ENCODE measurements at places on chromosomes 11 and 22.

- no peak for DNase-seq
Measured at GRCh38 chr11:44747316-44747715, 20.6 kb downstream of the TSPAN18 start.

DNA sequence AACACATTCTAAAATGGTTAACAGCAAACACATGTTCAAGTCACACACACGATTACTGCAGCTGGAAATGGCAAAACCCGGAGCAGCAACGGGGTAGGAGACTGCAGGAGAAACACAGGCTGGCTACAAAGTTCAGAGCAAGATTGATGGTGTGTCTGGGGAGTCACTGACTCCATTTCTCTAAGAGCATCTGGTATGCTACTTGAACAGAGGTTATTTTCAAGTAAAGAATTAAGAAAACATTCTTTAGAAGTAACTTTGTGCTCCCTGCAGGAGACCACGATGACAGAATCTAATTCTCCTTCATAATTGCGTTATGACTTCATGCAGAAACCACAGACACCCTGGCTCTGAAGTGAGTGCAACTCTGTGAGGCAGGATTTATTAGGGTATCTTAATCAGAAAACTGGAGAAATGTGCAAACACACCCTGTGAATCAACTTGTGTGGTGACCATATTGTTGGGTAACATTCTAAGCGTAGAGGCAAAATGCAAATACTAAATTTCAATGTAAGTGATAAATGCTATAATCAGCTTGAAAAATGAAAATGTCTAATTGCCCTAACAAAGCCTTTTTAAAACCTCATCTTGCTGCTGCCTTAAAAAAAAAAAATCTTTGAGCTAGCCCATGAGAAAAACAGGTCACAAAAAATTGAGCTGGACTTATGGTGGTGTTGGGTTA, 303.0 kb downstream of the CADM1 start:
- no peak for DNase-seq

GRCh38 chr11:69397732-69398131, 83.7 kb upstream of the LINC01488 start:
- no peak for DNase-seq

- DNase-seq: no peak
Measured at GRCh38 chr11:36222831-36223635, 66.2 kb downstream of the COMMD9 start.

DNA sequence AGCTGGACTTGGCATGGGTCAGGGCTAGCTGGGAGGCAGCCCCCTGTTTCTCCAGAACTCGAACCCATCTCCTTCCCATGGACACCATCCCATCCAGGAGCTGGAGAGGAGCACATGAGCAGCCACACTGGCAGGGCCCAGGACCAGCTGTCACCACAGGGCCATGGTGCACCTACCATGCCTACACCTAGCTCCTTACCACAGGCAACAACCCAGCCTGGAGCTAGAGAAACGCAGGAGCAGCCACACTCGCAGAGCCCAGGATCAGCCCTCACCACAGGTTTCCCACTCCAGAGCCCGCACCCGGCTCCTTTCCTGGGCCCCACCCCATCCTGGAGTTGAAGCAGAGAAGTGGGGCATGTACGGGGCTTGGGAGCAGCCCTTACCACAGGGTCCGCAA, 50.2 kb downstream of the GAB4 start:
- DNase-seq: no peak

DNA sequence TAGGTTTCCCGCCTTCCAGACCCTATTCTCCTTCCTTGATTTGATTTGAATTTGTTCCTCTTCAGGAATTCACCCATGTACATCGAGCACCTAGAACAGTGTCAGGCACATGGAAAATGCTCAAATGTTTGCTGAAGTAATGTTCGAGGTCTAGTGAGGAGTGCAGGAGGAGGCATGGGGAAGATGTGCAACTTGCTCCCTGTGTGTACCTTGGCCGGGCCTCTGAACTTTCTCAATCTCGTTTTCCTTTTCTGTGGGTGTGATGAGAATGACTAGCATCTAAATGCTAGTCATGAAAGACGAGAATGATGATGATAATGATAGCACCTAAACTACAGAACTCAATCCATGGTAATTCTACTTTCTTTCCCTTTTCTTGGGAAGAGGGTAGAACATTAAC, 279.1 kb upstream of the PLET1 start:
- DNase-seq: no peak

GRCh38 chr22:46996595-46997310, 234.3 kb downstream of the TBC1D22A start:
- no peak for DNase-seq

- DNase-seq: no peak
Measured at GRCh38 chr11:107009190-107009589, 9.1 kb downstream of the GUCY1A2 start.

- DNase-seq: no peak
Measured at GRCh38 chr22:42682113-42682851, 33.1 kb upstream of the CYB5R3 start.

GRCh38 chr22:20641198-20641892, 132.6 kb upstream of the SERPIND1 start:
- DNase-seq: no peak

DNA sequence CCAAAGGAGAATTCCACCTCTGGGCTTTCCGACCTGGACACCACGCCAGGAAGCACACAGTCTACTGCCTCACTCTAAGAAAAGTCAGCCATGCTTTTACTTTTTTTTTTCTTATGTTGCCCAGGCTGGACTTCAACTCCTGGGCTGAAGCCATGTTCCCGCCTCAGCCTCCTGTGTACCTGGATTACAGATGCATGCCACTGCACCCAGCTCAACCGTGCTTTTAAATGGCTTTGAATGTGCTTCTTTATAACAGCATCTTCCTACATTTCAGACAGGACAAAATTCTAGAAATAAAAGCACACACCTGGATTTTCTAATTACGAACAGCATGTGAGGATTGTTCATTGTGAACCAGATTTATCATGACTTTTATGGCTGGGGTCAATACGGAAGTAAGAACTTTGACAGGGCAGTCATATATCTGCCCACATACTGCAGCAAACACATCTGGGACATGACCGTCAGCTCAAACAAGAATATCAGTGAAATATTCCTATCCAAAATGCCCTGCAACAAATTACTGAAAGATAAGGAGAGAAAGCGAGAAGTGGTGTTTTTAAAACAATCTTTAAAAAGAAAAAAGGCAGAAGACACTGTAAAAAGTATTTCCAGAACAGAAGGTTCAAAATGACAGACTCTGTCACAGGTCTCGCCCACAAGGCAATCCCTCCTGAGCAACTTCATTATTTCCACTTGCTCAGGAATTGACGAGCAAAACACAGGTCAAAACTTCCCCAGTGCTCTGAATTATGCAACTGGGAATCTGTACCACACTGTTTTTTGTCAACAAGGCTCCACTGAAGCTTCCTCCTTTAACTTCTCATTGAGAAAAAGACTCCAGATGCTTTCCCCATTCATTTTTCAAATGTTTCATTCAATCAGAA, 42.1 kb downstream of the PACSIN2 start:
- no peak for DNase-seq

DNA sequence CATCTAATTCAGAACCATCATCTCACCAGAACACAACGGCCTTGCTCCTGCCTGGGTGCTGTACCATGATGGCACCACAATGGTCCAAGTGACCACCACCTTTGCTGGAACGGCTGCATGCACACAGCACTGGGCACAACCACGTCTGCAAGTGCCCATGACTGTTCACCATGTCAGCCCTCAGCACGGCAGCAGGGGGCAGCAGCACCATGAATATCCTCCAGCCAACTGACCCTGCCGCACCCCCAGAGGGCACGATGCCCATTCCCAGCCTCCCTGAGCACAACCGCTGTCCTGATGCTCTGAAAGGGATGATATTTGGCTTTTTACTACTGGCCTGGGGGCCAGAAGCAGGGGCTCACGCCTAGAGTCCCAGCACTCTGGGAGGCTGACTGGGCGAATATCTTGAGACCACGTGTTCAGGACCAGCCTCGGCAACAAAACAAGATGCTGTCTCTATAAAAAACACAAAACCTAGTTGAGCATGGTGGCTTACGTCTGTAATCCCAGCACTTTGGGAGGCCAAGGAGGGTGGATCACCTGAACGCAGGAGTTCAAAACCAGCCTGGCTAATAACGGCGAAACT, 25.7 kb downstream of the DRD4 start:
- no peak for DNase-seq

DNA sequence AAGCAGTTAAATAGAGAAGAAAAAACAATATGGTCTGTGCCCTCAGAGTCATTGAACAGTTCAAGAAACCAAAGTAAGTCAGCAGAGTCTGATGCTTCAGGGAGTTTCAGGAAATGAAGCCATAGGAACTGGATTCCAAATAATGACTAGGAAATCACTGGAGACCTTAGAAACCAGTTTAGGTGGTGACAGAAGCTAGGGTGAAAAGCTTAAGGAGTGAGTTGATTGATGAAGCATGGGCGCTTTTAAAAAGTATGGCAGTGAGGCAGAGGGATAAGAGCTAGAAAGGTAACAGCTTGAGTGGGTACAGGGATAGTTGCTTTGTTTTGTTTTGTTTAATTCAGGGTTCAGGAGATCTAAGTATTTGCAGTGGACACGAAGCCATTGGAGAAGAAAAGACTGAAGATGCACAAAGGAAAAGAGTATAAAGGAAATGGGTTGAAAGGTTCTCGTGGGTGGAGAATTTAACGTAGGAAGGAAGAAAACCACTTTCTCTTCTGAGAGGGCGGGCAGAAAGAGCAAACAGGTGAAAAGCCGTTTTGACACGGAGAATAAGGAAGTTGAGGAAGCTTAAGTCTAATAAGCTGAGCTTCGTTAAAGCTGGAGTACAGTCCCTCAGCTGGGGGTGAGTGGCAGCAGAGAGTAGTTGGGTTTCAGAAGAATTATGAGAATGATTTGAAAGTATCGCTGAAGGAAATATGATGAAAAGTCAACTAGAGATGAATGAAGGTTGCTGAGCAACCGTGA, 14.8 kb downstream of the SGSM3 start:
- DNase-seq: no peak

DNA sequence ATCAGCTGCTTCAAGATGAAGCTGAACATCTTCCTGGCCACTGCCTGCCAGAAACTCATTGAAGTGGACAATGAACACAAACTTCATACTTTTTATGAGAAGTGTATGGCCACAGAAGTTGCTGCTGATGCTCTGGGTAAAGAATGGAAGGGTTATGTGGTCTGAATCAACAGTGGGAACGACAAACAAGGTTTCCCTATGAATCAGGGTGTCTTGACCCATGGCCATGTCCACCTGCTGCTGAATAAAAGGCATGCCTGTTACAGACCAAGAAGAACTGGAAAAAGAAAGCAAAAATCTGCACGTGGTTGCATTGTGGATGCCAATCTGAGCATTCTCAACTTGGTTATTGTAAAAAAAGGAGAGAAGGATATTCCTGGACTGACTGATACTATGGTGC, 22.2 kb upstream of the BIRC3 start:
- no peak for DNase-seq

GRCh38 chr11:518463-519202, 11.6 kb upstream of the RNH1 start:
- no peak for DNase-seq

GRCh38 chr11:45754741-45755140, 50.2 kb upstream of the SLC35C1 start:
- no peak for DNase-seq

DNA sequence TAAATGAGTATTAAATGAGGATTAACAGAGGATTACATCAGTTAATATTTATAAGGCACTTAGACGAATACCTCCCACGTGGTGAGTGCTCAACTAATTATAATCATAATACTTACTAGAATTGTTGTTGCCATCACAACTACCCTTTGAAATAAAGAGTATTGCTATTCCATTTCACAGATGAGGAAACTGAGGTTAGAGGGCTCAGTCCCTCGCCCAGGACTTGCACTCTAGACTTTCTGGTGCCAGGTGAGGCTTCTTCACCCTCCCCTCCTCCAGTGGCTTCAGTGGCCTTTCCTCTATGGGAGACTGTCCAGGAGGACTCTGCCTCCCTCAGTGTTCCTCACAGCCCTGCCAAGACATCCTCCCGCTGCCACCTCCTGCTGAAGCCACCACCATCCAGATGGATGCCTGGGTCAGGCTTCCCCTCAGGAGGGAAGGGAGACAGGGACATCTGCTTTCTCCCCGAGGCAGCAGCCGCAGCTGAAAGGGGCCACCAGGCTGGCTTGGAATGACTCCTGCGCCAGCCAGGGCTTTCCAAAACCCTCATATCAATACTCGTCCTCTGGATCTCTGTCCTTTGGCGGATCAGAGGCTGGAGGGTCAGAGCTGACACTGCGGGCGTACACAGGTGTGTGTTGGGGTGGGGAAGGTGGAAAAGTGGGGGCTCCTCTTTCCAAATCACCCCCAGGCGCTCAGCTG, 580.1 kb downstream of the BUD13 start:
- DNase-seq: no peak
